Spleen (tissue), 13 donors: ENCODE measurements at places on chromosomes 12 and 14. TPM values are rescaled to one million over a fixed set of nuclear protein-coding genes. Genes with fewer than 3 reads are reported as not detected.

CPM gene
- total RNA-seq: 127 TPM

CMA1 gene
- not detected for total RNA-seq

KRT81 gene
- not detected for total RNA-seq

DNA sequence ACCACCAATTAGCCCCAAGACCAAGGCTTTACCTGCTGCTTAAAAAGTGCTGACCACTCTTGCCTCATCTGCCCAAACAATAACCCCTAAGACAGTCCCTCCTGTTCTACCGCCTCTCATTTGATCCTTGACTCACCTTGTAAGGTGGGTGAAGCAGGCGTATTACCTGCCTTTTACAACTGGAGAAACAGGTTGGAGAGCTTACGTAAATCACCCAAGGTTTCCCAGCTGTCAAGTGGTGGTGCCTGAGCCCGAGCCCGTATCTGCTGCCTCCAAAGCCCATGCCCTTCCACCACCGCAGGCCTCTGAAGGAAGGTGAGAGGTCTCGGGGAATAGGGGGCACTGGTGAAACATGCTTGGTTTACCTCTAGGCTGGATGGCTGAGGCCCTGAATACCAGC is 36.6 kb downstream of the MAX start:
- no peak for DNase-seq
- peaks cover 48% of the 10 kb centered on the region for H3K36me3 ChIP-seq
- H3K27ac ChIP-seq: no peak overlapping the region
- H3K4me1 ChIP-seq: peaks cover 15% of the 10 kb centered on the region
- H3K4me3 ChIP-seq: no peak overlapping the region
- no peaks in the 10 kb centered on the region for H3K27me3 ChIP-seq

DNA sequence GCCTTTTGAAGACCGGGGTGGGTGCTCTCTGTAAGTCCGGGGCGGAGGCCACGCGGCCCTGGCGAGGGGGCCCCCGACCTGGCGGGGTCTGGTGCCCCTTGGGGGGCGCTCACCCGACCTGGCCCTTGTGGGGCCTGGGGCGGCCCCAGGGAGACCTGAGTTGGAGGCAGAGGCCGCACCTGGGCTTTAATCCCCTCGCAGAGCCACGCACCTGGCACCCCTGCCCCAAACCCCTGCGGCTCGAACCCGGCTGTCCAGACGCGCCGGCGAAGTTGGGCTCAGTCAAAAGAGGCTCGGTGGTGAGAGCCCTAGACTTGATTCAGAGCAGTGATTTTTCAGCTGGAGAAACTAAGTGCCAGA is 267 bp downstream of the CFAP251 start:
- H3K36me3 ChIP-seq: peaks cover 22% of the 10 kb centered on the region
- no peaks in the 10 kb centered on the region for H3K27me3 ChIP-seq
- DNase-seq: no peak
- H3K4me3 ChIP-seq: peak overlapping the region; percentile 49

GRCh38 chr12:67742461-67742860 is 93.9 kb downstream of the DYRK2 start:
- no peak for DNase-seq
- H3K27ac ChIP-seq: no peak overlapping the region
- no peaks in the 10 kb centered on the region for H3K4me1 ChIP-seq
- no peak overlapping the region for H3K4me3 ChIP-seq
- no peaks in the 10 kb centered on the region for H3K27me3 ChIP-seq

DNA sequence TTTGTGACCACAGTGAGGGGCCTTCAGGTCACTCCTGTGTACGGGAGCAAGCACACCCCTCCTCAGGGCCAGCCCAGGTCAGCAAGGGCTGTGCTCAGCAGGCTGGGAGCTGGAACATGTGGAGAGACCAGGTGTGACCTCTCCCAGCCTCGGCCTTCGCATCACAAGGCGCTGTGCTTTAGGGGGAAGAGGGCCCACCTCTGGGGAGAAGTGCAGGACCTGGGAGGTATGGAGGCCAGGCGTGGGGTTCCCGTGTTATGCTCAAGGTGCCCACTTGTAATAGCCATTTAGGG is 194.6 kb upstream of the PRMT8 start:
- H3K4me1 ChIP-seq: peaks cover 12% of the 10 kb centered on the region
- H3K36me3 ChIP-seq: no peaks in the 10 kb centered on the region
- H3K4me3 ChIP-seq: no peak overlapping the region
- no peak for DNase-seq
- H3K27me3 ChIP-seq: no peaks in the 10 kb centered on the region

DNA sequence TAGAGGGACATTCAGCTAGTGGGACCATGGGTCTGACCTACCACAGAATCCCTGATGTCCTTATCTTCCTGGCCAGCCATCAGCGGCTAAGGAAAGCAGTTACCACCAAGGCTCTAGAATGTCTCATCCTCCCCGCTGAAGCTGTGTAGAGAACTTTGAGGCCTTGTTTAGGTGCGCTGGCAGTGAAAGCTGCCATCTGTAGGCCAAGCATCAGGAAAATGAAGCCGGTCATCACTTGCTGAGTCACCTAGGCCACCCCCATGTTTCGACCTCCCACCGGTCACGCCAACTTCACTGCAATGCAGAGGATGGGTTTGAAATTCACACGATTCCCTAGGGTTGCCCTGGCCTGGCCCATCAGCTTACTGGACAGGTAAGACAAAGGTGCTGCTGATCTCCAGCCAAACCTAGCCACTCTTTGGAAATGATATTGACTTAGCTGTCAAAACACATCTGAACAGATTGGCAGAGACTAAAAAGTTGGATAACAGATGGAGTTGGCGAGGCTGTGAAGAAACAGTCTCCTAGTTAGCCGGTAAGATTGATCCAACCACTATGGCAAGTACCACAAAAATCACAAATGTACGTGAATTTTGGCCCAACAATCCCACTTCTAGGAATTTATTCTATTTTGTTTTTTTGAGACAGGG is 52.0 kb downstream of the NOS1 start:
- H3K4me1 ChIP-seq: no peaks in the 10 kb centered on the region
- no peaks in the 10 kb centered on the region for H3K36me3 ChIP-seq
- H3K4me3 ChIP-seq: no peak overlapping the region
- H3K27ac ChIP-seq: no peak overlapping the region
- H3K27me3 ChIP-seq: no peaks in the 10 kb centered on the region

DNA sequence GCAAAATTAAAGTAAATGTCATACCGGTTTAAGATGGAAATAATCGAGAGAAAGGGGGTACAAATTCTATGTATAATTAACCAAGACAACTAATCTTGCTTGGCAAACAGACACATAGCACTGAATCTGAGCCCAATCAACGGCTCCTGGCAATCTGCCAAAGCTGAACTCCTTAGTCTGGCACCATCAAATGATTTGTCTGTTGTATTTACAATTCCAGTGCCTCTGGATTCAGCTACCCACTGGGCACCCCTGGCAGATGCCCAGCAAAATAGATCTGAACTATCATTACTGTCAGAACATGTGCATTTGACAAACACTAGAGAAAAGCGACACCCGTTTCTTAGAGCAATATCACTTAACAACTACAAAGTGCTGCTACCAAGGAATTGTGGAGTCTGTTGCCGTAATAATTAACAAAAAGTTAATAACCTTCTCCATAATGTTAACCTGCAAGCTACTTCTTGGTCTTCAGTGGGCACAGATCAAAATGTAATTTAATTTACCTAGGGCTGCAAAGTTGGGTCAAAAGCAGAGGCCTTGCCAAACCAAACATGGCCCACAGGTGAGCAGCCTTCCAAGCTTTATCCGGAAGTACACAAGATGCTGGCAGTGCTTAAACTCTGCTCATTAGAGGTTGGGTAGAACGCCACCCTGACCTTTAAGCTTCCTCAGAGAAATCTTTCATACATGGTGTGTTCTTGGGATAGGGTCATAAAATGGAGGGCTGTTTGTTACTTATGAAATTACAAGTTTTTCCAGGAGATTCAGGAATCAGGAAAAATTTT is 7.6 kb downstream of the EGLN3 start:
- H3K27me3 ChIP-seq: no peaks in the 10 kb centered on the region
- H3K36me3 ChIP-seq: no peaks in the 10 kb centered on the region
- H3K4me1 ChIP-seq: peaks cover 7% of the 10 kb centered on the region
- DNase-seq: no peak
- no peak overlapping the region for H3K27ac ChIP-seq
- H3K4me3 ChIP-seq: no peak overlapping the region

- no peaks in the 10 kb centered on the region for H3K4me1 ChIP-seq
- H3K27ac ChIP-seq: no peak overlapping the region
- no peak for DNase-seq
Measured at GRCh38 chr12:38934078-38934584, 28.7 kb upstream of the CPNE8 start.

DNA sequence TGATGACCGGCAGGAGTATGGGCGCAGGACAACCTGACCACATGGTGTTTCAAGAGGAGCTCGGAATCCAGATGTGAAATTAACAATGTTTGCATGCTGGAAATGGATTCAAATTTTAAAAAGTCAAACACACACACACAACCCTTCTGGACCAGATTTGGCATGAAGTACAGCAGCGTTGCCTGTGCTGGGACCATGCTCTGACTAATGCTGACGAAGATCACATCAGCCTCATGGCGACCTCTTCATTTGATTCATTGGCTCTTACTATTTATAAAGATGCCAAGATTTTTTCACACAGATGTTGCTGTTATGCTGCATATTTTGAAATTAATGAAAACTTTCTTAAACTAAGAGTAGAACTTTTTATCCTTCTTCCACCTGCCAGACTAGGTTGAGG is 926.6 kb upstream of the TMEM132C start:
- no peaks in the 10 kb centered on the region for H3K4me1 ChIP-seq
- no peak overlapping the region for H3K4me3 ChIP-seq
- H3K36me3 ChIP-seq: no peaks in the 10 kb centered on the region

DNA sequence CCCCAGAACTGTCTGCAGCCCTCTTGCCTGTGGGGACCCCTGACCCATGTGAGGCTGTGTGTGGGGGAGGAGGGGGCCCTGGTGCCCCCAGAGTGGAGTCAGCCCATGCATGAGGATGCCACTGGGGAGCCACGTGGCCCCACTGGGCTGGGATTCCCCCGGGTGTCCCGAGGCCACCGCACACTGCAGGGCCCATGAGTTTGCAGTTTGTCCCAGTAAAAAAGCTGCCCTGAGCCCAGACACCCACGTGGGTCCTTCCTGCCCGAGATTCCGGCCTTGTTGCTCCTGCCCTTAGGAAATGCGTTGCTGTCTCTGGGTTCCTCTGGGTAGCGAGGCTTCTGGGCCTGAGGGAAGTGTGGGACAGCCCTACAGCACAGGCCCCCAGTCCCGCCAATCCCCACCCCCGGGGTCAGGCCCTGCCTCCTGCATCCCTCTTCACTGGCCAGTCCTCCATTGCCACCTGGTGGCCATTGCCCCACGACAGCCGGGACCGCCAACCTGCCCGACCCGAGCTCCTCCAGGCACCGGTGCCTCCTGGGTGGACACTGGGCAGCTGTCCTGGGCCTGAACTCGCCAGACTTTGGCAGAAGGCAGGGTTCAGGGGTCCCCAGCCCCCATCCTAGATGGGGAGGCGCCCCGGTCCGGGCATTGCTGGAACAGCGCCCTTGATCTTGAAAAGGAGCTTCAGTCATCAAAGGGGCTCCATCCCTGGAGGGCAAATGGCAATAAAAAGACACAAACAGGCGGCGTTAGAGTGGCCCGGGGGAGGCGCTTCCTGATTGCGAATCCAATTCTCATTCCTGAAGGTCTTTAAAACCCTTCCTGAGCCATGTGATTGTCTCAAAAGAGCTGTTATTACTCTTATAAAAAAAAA is 15.6 kb upstream of the C14orf180 start:
- no peak overlapping the region for H3K4me3 ChIP-seq
- peaks cover 37% of the 10 kb centered on the region for H3K27me3 ChIP-seq
- H3K36me3 ChIP-seq: no peaks in the 10 kb centered on the region
- DNase-seq: peak; percentile 93
- peaks cover 14% of the 10 kb centered on the region for H3K4me1 ChIP-seq
- peak overlapping the region; percentile 38 for H3K27ac ChIP-seq

DNA sequence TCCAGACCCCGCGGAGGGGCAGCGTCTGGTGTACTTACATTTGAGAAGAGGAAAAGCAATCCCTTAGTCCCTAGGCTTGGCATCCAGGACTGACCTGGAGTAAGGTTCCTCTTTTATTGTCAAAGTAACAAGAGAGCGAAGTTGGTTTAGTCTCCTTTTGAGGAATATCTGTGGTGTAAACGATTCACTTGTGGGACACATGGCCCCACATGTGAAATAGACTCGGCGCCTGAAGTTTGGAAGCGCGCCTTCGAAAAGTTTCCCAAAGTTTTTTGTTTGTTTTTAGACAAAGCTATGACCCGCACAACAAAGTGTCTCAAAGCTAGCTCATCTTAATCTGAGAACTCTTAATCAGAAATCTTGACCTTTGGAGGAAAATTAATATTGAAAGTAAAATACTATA is 744 bp downstream of the STYX start:
- peak overlapping the region; percentile 91 for H3K4me3 ChIP-seq
- H3K36me3 ChIP-seq: peaks cover 12% of the 10 kb centered on the region
- H3K27me3 ChIP-seq: no peaks in the 10 kb centered on the region
